ENCODE measurements at places on chromosomes 1 and 21.

DNA sequence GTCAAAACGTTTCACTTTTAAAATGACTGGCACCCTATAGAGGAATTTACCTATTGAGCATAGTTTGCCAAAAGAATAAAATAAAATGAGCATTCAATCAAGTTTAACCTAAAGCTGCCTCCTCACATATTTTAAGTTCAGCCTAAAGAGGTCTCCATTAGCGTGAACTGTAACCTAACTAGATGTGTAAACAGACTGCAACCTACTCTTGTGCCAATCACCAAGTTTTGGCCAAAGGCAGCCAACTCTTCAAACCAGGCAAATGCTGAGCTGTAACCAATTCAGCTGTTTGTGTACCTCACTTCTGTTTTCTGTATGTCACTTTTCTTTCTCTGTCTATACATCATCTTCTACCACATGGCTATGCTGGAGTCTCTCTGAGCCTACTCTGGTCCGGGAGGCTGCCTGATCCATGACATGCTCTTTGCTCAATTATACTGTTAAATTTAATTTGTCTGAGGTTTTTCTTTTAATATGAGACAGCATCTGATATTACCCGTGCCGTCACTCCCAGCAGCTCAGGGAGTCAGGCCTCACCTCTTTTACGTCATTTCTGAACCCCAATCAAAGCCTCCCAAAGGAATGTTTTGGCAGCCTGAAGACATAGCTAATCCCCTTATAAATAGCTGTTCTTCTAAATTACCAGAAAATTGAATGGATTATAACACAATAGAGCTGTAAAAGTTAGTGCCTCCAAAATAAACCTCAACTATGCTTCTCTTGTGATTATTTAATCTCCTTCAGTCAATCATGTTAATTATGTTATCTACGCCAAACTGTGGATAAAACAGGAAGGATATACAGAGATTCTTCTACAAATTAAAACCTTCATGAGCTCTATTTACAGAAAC is 81.0 kb upstream of the NR5A2 start:
- no peak for DNase-seq

DNA sequence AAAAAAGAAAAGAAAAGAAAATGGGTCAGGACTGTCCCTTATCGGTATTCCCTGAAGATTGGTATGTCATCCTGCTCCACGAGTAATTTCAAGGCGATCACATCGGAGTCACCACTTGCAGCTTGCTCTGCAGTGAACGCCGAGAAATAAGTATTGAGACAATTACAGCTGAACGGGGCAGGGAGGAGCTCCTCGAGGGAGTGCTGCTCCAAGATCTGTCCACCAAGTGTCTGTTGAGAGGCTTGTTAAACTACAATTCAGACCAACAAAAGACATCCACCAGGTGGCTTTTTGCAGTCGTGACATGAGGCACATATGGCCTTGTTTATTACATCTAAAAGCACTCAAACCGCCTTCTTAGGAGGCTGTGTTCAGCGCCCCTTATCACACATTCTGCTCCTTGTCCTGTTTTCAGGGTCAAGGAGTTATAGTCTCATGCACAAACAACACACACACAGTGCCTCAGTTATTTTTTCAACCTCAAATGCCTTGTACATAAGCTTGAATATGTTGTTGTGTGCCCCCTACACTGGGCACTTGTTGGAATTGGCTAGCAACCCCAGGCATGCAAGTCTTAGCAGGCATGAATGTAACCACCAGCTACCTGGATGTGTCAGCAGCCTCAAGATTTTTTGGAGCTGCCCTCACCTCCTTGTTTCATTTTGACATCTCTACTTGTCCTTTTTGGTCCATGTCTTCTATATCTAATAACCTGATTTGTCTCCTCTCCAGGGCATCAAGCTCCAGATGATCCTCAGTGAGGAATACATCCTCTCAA is 13.0 kb upstream of the CD48 start:
- DNase-seq: no peak

DNA sequence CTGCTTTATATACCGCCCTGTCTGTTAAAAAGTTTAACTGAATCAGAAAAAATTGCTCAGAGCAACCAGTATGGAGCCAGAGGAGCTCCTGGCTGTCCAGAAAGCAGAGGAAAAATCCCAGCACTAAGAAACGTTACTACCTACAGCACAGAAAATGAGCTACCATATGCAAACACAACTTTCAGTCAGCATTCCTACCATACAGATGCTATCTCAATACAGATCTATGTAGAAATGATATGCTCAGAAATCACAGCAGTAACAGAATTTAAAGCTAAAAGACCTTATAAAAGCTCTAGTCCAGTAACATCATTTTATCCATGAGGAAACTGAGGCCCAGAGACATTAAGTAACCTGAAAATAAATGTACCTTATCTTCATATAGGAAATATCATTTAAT is 38.7 kb downstream of the PCNX2 start:
- no peak for DNase-seq

DNA sequence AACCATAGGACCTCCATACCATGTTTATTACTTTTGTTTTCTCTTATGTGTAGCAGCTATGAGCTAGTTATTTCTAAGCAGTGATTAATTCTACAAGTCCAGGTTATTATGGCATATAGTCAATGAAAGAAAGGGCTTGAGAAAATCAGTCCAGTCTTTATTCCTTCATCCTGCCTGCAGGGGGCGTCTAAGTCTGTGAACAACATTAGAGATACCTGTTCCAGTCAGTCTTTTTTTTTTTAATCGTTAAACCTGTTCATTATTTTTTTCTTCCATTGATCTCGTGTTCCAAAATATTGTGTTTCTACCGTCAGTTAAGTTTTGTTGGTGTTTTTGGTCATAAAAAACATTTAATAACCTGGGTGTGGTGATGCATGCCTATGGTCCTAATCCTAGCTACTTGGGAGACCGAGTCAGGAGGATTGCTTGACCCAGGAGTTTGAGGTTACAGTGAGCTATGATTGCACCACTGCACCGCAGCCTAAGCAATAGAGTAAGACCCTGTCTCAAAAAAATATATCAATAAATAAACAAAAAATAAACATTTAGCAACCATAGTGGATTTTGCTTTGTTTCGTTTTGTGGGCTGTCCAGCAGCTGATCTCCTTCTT is 29.4 kb upstream of the CD2 start:
- DNase-seq: peak; percentile 66

GRCh38 chr1:47875036-47875435 is 122.1 kb downstream of the TRABD2B start:
- no peak for DNase-seq

- no peak for DNase-seq
Observed at GRCh38 chr1:81032374-81032773, 768.4 kb upstream of the ADGRL2 start.

DNA sequence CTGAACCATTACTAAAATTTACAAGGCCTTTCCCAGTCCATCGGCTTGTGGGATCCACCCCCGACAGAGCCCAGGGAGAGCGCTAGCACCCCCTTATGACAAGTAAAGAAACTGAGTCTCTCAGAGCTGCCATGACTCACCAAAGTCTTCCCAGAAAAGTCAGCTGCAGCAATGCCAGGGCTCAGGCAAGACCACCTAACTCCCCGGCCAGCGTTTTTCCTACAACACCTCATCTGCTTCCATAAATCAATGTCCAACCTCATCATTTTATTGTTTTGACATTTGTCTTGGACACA is 15.0 kb downstream of the DHCR24 start:
- no peak for DNase-seq

DNA sequence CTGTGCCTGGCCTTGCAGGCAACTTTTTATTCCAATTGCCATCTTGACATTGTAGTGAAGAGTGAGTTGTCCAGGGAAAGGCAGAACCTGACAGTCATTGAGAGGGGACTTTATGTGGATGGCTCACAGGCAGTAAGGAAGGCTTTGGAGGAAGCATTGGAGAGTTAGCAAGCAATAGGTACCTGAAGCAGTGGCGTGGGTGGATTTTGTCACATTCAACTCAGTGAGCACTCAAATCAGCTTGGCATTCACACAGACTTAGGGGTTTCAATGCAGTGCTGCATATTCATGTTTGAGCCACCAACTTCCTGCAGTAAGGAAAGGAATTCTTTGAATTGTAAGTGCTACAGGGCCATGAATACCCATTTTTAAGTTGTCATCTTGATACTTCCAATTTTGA is 69.0 kb downstream of the AK4 start:
- DNase-seq: no peak

GRCh38 chr1:42431514-42431913 is 24.3 kb downstream of the ZMYND12 start:
- DNase-seq: no peak

DNA sequence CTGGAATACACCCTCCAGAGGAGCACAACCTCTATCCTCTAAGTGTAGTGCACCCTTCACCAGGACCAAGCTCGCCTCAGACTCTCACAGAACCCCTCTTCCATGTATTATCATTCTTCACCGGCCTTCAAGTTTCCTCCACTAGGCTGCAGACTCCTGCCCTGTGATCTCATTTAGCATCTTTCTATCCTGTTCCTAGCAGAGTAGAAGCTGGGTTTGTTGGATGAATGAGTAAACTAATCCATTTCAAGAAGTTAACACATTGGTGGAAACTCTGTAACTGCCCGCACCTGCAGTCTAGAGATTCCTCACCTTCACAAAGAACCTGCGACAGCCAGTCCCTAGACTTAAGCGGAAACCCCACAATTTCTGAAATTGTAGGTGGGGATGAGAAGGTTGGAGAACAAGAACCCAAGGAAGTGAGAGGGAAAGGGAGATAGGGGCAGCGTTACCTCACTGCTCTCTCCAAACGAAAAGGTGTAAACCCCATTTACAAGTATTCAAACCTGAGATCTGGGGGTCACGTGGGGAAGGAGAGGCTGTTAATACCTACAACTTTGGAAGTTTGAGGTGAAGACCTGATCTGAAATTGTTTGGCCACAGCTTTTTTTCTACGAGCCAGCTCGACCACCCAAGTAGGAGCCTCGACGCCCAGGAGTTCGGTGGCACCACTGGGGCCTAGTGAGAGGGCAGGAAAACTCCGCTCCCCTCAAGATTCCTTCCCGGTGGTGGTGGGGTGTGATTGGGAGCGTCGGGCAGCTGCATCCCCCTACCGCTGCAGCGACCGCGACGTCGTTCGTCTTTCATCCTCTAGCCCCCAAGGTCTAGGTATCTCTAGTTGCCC is 1.2 kb downstream of the PTPN14 start:
- DNase-seq: no peak

DNA sequence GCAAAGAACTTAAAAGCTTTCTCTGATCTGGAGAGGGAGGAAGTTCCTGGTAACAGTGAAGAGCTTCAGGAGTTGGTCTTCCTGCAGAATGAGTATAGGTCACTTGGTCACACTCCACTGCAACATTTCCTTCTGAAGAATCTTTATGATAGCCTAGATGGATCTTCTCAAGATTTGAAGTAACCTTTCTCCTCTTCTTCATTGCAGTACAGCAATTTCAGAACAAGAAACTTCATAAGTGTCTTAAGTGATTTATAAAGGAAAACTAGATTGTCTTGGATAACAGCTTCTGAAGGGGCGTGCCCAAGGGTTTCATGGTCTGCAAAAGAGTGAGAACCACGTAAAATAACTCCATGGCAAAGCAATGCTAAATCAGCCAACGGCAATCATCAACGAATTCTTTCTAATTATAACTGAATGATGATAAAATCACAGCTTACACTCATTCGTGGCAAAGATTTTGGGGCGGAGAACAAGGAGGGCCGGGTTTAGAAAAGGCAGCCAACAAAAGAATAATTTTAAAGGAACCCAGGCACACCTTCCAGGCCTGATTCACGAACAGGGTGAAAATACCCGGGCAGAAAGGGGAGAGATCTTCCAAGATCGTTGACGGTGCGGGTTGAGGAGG is 53.9 kb upstream of the ASPM start:
- DNase-seq: no peak

DNA sequence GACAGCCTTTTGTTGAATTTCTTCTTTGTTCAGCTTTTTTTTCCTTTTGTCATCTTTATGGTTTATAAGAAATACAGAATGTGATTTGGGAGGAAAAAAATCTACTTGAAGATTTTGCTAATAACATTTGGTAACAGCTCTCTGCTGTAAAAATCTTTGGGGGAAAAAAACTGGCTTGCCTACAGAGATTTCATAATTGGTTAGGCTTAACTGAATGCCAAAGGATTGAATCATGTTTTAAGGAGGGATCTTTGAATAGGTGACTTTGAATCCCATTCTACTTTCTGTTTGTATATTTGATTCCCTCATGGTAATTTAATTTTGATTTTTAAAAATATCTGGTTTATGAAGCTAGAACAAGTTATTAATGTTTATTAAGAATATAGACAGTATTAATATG is 3.2 kb downstream of the BTF3L4 start:
- no peak for DNase-seq

DNA sequence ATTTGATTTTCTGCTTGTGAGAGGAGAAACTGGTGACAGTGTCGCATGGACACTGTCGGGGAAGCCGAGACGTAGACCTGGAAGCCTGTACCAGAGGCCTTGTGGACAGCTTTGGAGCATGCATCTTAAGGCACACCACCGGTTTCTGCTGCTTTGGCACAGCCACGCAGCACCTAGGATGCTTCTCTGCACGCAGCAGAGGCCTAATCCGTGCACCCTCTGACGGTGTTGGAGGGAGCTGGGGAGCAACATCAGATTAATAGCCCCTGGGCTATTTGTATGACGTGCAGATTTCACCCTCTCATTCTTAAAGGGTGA is 30.3 kb downstream of the TEX35 start:
- DNase-seq: no peak

- no peak for DNase-seq
Observed at GRCh38 chr1:92551916-92552315, 65.2 kb upstream of the GFI1 start.

DNA sequence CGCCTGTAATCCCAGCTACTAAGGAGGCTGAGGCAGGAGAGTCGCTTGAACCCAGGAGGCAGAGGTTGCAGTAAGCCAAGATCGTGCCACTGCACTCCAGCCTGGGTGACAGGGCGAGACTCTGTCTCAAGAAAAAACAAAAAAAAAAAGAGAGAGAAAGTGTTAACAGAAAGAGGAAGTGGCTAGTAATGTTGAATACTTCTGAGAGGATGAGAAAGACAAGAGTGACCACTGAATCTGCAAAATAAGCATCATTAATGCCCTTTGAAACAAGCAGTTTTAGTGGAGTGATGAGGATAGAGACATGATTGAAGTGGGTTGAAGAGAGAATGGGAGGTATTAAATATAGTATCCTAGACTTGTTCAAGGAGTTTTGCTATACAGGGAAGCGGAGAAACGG is 11.7 kb downstream of the MPZ start:
- no peak for DNase-seq

- no peak for DNase-seq
Observed at GRCh38 chr1:24619376-24619775, 23.7 kb upstream of the SRRM1 start.

GRCh38 chr1:153763365-153764225 is 11.6 kb upstream of the SLC27A3 start:
- no peak for DNase-seq

All from stimulated activated CD8-positive, alpha-beta memory T cell treated with anti-CD3 and anti-CD28 coated beads, Interleukin-4, amount 100 ng/mL, for 1 hour (primary cell).